ENCODE measurements at places on chromosomes 2 and 18.

- DNase-seq = no peak
Measured at GRCh38 chr2:218289639-218290315, 2.5 kb downstream of the TMBIM1 start.

GRCh38 chr2:218680061-218680460, 8.2 kb downstream of the STK36 start:
- no peak for DNase-seq

GRCh38 chr2:105032476-105032875, 5.4 kb upstream of the MRPS9 start:
- DNase-seq = no peak

- DNase-seq = no peak
Measured at GRCh38 chr2:136114382-136114781, 3.6 kb downstream of the CXCR4 start.

DNA sequence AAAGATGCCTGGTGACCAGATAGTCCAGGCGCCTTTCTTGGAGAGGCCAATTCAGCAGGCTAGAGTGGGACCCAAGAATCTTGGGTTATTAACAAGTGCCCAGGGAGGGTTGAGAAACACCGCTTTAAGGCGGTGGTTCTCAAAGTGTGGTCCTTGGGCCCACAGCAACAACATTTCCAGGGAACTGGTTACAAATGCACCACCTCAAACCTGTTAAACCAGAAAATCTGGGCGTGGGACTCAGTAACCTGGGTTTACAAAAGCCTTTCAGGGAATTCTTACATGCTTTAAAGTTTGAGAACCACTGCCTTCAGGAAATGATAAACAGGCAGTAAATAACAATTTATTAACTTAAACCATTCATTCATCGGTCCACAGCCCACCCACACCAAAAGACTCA, 92.5 kb downstream of the SP3 start:
- no peak for DNase-seq

GRCh38 chr18:44979748-44980147, 299.1 kb downstream of the SETBP1 start:
- no peak for DNase-seq

DNA sequence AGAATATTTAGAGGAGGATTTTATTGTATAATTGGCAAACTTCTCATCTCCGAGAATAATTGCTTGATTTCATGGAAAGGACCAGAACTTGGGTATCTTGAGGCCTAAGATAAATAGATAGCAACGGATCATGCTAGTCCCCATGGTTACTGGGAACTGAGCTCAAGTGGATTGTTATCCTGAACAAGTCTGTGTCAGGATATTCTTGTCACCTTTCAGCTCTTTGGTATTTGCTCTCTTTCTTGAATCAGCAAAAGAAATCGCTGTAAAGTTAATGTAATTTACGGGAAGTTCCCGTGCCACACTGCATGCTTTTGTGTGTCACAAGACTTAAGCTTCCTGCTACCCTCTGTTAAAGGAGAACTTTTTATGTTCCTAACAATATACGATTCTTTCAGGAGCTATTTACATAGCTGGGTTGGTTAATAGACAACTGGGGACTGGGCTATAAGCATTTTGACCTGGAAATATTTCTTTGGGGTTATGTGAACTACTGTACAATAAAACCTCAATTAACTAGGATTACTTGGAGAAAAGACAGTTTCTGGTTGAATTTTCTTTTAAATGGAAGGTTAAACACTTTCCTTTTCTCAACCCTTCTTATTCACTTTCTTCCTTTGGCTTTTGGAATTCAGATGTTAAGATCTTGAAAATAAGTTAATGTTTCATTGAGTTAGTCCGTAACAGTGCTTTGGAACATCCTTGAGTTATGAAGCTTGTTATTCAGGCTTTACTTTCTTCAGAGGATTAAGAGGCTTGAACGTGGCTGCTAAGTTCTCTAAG, 151.2 kb downstream of the FMNL2 start:
- DNase-seq = no peak

DNA sequence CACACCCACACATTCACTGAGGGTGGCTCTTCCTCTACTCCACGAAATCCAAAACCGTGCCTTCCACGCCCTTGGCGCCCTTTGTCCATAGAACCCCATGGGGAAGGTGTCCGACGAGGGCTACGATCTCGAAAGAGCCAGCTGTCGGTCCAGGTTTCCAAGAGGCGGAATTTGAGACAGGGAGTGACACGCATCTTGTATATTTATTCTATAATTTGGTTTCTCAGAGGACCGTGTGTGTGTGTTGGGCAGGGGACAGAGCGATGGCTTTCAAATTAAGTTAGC, 726 bp downstream of the C2orf69 start:
- no peak for DNase-seq

DNA sequence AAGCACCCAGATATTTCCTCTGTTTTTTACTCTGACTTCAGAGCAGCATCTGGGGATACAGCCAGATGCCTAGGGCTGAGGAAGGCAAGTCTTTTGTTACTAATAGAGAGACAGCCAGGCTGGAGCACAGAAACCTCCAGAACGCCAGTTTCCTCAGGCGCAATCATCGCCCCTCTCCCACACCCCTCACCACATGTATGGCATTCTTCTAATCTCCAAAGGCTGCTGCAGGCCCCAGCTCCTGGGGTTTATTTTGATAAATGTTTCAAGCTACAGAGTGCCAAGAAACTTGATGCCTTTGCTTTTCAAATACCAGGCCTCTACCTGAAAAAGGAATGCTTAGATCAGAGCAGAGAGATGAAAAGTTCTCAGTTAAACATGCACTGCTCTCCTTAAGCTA, 283.6 kb downstream of the RBM43 start:
- DNase-seq = no peak

- peak; percentile 94 for DNase-seq
Measured at GRCh38 chr2:218962859-218963492, 3.5 kb downstream of the CDK5R2 start.

GRCh38 chr18:59308248-59308937, 10.1 kb downstream of the CPLX4 start:
- peak; percentile 68 for DNase-seq

DNA sequence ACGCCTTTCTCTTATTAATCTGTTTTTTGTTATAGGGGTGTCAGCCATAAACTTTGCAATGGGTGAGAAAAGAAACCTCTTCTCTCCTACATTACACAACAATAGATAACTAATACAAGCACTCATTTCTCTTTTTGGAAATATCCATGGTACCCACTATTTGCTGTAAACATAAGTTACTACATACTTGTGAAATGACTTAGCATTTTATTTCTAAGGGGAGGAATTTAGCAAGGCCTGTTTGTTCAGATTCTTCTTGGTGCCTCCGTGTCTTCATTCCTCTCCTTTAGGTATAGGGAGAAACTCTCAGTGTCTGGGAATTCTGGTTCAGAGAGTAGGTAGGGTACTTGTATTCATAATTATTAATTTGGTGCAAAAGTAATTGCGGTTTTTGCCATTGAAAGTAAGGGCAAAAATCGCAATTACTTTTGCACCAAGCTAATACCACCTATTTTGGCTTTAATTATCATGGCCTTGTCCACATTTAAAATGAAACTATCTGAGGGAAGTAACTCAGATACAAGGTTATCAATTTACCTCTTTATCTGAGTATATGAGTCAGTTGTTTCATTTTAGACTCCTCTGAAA, 134.8 kb downstream of the MREG start:
- DNase-seq = no peak

- DNase-seq = no peak
Measured at GRCh38 chr18:78080761-78081160, 831.1 kb downstream of the GALR1 start.

DNA sequence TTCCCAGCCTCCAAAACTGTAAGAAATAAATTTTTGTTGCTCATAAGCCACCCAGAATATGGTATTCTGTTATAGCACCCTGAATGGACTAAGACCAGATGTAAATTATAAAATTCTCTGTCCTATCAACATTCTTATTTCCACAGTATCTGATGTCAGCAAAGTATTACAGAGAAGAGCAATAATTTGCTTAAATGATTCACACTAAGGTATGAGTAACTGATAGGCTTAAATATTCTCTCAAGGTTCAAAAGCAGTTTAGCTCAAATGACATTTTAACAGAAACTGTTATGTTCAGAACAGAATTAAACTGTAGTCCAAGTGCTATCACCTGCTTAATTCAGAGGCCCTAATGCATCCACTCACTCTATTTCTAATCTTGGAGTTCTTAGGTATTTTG, 12.8 kb downstream of the SESTD1 start:
- no peak for DNase-seq

DNA sequence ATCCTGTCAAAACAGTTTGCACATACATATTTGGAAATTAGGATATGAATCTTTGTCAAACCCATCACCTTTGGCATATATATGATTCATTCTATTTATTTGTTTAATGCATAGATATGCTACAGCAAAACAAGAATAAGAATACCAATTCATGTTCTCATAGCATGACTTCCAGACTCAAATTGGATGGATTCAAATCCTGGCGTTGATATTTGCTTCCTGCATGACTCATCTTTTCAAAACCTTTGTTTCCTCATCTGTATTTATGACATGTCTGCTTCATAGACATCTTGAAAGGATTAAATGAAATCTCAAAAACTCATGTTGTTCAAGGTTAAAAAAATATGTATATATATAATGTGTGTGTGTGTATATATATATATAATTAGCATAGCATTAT, 261.3 kb downstream of the MBD5 start:
- DNase-seq = no peak

DNA sequence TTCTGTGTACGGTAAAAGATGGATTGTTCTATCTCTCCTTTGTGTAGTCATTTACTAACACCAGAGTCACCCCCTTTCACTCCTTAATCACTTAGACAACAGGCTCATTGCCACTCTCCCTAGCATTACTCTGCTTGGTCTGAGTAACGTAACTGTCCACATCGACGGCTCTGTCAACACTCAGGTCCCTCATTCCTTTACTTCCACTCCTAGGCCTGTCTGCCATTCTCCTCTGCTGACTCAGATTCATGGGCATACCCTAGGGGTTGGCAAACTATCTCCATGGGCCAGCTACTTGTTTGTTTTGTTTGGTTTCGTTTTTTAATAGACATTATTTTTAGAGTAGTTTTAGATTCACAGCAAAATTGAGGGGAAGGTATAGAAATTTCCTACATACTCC, 243.9 kb downstream of the NR4A2 start:
- no peak for DNase-seq

DNA sequence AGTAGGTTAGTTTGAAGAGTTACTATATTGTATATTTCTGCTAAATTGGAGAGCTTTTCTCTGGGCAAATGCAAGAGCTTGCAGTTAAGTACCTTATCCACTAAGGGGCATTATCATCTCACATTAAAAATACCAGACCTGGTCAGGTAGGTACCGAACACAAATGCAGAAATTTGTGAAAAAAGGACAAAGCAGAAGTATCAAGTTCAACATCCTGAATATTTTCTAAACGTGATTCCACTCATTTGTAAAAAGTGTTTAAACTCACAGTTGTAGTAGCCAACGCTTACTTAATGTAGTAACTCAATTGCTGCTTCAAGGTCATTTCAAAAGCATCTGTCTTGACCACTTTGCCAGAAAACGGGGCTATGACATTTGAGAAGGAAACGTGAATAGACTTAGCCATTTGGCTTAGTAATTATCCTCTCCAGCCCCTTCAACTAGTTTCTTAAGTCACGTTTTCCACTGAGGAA, 52.1 kb downstream of the CYRIA start:
- no peak for DNase-seq

DNA sequence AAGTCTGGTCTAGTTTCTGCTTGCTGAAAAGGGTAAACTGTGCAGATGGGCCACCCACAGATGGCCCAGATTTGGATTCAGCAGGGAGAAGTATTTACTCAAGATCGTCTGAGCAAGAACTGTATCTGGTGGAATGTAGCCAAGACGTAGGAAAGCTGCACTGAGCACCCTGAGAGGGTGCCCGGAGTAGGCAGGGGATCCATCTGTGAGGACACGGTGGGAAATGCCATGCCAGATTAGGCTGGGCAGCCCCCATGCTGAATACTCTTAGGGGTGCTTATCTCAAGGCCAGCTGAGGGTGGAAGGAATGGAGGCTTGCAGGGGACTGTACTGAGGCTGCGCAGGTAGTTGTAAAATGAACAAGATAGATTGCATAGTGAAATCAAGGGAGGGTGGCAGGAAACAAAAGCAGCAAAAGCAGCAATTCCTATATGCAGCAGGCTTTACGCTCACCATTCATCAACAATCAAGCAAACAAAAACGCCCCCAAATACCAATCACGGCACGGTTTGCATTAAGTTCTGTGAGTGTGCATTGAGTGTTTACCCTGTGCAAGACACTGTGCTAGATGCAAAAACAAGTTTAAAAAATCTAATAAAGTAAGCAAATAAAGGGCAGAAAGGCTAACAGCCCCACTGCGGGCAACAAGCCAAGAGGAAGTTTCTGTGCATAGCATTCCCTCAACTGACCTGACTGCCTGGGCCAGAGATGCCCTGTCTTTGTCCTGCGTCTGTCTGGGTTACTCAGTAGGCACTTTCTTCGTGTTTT, 32.2 kb upstream of the LPIN2 start:
- no peak for DNase-seq

- DNase-seq = no peak
Measured at GRCh38 chr2:8058652-8059051, 623.2 kb upstream of the ID2 start.

- peak; percentile 31 for DNase-seq
Measured at GRCh38 chr2:191318729-191319078, 73.5 kb downstream of the MYO1B start.

- no peak for DNase-seq
Measured at GRCh38 chr18:40485318-40485717, 1469.7 kb upstream of the PIK3C3 start.

DNA sequence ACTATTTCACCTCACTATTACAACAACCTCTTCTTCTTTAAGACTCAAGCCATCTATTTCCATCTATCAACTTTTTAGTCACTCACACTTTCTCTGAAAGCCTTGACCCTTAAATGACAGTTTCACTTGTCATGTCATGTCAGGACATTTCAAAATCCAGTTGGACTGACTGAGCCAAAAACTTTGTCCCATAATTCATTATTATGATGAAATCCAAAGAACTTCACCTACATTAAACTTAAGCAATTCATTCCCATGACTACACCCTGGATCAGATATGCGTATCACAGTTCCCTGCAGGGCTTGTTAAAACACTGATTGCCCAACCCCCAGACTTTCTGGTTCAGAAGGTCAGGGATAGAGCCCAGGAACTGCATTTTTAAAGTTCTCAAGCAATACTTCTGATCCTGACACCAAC, 26.5 kb downstream of the LDAH start:
- no peak for DNase-seq

DNA sequence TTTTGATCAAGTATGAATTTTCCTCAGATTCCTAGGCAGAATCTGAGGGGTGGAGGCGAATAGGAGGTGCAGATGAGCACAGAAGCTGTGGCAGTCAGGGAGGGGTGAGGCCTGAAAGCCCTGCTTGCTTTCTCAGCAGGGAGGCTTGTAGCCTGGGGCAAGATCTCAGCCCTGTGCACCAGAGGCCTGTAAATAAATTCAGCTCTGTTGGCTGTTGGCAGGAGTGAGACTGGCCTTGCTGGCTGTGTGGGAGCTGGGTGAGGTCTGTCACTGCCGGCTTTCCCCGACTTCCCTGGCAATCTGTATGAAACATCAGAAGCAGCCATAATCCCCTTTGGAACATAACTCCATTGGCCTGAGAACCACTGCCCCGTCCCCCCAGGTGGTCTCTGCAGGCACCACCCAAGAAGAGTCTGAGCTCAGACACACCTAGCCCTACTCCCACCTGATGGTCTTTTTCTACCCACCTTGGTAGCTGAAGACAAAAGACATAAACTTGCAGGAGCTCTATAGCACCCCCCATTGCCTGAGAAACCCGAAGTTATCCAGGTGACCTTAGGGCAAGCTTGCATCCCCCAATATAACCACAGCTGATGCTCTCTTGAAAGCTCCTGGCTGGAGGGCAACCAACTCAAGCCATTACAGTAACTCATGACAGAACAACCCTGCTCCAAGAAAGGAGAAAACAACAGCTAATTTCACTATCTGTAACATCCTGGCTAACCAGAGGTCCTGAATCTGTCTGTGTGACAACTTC, 32.3 kb downstream of the EVA1A start:
- no peak for DNase-seq

All from neuronal stem cell (in vitro differentiated cells).